ENCODE measurements at places on chromosomes 11 and 22.

DNA sequence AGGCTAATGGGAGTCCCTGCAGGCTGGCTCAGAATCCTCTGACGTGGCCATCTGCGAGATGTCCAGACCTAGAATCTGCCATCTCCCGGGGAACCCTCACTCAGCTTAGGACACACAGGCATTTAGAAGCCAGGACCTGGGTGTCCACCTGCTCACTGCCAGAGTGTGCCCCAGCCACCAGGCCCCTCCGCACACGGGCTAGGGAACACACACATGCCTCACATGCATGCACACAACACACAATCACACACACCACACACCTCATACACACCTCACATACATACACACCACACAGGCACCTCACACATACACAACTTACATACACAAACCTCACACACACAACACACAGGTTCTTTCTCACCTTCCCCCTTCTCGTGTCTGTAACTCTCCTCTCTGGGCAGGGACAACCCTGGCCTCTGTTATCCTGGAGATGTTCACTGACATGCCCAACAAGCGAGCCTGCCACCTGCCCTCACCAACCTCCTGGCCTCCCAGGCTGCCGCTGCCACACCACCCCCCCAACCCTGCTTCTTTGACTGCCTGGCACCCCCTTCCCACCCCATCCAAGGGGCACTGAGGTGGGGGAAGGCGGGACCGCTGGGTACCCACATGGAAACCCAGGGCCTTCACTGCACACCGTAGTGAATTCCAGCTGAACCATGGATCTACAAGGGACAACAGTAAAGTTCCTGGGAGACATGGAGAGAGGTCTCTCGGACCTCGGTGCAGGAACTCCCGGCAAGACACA lies 38.1 kb downstream of the GNB1L start:
- DNase-seq, result no peak

DNA sequence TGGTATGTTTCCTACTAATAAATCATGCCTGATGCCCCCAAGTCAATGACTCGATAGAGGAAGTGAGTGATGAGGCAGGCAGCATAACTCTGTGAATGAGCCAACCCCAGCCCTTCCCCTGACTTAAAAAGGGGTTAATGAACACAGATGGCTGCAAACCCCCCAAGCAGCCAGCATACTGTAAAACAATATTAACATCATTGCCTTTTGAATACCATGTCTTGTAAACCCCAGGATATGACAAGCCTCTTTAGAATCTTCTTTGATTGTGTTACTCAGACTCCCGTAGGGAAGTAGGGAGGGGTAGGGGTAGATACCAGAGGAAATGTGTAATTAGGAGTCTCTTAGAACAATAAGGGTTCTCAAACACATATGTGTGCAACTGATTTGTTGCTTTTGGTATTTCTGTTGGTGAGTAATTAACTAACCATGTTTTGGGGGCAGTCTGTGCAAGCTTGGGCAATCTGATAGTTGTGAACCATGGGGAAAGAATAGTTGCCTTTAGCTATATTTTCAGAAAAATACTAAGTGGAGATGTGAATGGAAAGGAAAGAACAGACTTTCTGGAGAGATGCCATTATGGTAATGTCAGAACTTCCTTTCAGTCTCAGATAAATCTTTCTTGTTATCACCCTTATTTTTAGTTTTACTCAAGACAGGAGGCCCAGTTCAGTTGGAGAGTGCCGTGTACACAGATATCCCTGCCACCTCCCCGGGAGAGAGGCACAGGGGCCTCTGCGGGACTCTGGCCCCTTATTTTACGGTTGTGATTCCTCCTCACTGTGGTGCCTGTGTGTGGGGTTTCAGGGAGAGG lies 701.8 kb downstream of the NTM start:
- peak; percentile 24 for DNase-seq

GRCh38 chr11:59629996-59630395 lies 14.4 kb upstream of the OSBP start:
- DNase-seq, result no peak

GRCh38 chr11:105183987-105184386 lies 44.4 kb upstream of the CARD18 start:
- no peak for DNase-seq

DNA sequence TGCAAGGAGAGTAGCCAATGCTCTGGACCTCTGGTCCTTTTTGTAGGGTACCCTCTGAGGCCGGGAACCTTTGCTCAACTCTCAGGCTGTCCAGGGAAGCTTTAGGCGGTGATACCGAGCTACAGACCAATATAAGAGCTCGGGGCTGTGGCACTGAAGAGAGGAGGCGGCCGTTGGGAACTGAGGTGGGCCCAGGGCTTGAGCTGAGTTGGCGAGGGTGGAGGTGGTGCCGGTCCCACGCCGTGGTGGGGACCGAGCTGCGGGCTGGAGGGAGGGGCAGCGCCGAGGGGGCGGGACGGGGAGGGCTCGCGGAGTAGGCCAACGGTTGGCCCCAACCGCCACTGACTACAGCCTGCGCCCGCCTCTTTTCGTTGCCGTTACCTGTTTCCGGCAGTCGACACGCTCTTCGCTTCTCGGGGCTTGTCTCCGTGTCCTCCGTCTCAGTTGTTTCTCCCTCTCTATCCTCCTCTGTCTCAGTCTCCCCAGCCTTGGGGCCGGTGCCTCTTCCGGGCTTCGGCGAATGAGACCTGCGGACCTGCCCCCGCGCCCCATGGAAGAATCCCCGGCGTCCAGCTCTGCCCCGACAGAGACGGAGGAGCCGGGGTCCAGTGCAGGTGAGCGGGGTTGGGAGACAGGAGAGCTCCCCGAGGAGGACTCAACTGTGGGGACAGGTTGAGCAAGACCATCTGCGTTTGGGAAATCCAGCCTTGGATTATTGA lies at the start of gene NEU3:
Gene NEU3 (plus strand): TSS at position 393 of the 719 bp plus-strand sequence. CDS start 128 bp downstream, at position 521.
- DNase-seq, result peak; percentile 88

DNA sequence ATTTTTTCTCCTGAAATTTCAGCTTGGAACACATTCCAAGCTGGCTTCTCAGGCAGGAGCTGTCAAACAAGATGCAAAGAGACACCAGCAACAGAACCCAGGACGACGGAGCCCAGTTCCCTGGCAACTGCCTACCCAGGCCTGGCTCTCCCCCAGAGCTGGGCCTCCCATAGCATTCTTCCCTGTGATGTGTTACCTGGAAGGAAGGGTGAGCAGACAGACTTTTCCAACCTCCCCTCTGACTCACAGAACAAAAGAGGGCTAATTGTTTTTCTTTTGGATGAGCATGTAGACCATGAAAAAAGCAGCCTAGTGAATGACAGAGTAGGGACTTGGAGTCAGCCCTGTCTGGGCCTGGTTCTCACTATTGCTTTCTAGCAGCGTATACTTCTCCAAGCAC lies 55.3 kb upstream of the BMAL1 start:
- no peak for DNase-seq
